ENCODE measurements at places on chromosomes 11 and 22. TPM values are rescaled to one million over a fixed set of nuclear protein-coding genes. Genes with fewer than 3 reads are reported as not detected.

The P4HA3 gene
- not detected for total RNA-seq

The WNT11 gene
- total RNA-seq: 0.12 TPM

The SLC17A6 gene
- total RNA-seq: not detected

The TMEM45B gene
- 3.3 TPM for total RNA-seq

- DNase-seq: no peak
Observed at GRCh38 chr11:70324376-70325115, 54.1 kb downstream of the PPFIA1 start.

DNA sequence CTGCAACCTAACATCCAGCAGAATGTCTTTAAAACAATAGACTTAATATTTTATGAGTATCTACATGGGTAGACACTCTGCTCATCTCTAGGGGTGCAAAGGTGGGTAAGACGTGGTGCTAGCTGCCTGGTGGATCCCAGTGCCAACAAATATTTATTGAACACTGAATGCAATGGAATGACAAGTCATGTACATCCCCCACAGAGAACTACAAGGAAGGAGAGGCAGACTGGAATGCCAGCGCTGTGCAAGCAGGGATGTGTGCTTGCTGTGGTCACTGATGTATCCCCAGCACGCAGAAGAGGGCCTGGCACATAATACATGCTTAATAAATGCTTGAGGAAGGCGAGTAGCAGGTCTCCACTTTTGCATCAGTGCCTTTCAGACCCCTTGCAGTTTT lies 61.9 kb downstream of the CD6 start:
- DNase-seq: no peak

GRCh38 chr11:63939397-63939891 lies 642 bp downstream of the NAA40 start:
- DNase-seq: no peak

GRCh38 chr22:31829505-31829904 lies 75.7 kb downstream of the DEPDC5 start:
- peak; percentile 74 for DNase-seq

Data from activated T-cell treated with anti-CD3 and anti-CD28 coated beads, Interleukin-2, amount 50 U/mL, for 72 hours (primary cell).